Endothelial cell (in vitro differentiated cells): ENCODE measurements at places on chromosomes 6 and 20.

- H3K4me3 ChIP-seq, result no peak overlapping the region
- DNase-seq, result no peak
- no peaks in the 10 kb centered on the region for H3K27me3 ChIP-seq
- no peaks in the 10 kb centered on the region for H3K4me1 ChIP-seq
Measured at GRCh38 chr6:146194434-146194833, 165.6 kb downstream of the GRM1 start.

GRCh38 chr20:52426856-52427255 lies 235.3 kb upstream of the ZFP64 start:
- H3K4me1 ChIP-seq, result no peaks in the 10 kb centered on the region
- H3K4me3 ChIP-seq, result no peak overlapping the region
- H3K27ac ChIP-seq, result no peak overlapping the region
- DNase-seq, result no peak
- no peaks in the 10 kb centered on the region for H3K36me3 ChIP-seq

GRCh38 chr6:131225127-131225526 lies 89.9 kb downstream of the AKAP7 start:
- no peak overlapping the region for H3K27ac ChIP-seq
- no peak overlapping the region for H3K4me3 ChIP-seq
- DNase-seq, result no peak
- peaks cover 4% of the 10 kb centered on the region for H3K36me3 ChIP-seq
- no peaks in the 10 kb centered on the region for H3K27me3 ChIP-seq

- no peak overlapping the region for H3K4me3 ChIP-seq
- H3K27me3 ChIP-seq, result no peaks in the 10 kb centered on the region
- no peak for DNase-seq
- no peaks in the 10 kb centered on the region for H3K4me1 ChIP-seq
Measured at GRCh38 chr6:140475086-140475485, 1100.6 kb upstream of the CITED2 start.

DNA sequence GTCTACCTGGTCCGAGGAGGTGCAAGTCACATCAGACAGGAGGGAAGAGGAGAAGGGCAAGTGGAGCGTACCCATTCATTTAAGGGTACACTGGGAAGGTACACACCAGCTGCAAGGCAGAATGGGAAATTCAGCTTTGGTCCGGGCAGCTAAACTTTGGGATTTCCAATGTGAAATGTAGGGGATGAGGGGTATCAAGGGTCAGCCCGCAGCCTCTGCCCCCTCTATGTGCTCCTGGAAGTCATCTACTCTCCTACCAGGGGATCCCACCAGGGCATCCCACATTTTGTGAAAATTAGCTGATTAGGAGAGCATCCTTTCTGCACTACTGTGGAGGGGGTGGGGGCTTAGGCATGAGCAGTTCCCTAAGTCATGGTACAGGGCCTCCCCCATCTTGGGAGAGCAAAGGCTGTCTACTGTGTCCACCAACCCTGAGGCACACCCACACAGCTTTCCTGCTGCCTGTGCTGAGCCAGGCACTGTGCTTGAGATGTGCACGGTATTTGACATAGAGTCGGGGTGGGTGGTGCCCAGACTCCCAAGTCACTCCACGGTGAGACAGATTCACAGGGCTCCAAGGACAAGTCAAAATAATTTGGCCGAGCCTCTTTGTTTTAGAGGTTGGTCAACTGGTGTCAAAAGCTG lies 189.1 kb upstream of the SULF2 start:
- H3K36me3 ChIP-seq, result no peaks in the 10 kb centered on the region
- peaks cover 34% of the 10 kb centered on the region for H3K4me1 ChIP-seq
- H3K27me3 ChIP-seq, result peaks cover 5% of the 10 kb centered on the region
- no peak overlapping the region for H3K27ac ChIP-seq
- no peak overlapping the region for H3K4me3 ChIP-seq
- no peak for DNase-seq

- H3K4me1 ChIP-seq, result peaks cover 12% of the 10 kb centered on the region
- H3K36me3 ChIP-seq, result no peaks in the 10 kb centered on the region
- no peak overlapping the region for H3K4me3 ChIP-seq
- H3K27ac ChIP-seq, result no peak overlapping the region
- DNase-seq, result no peak
- no peaks in the 10 kb centered on the region for H3K27me3 ChIP-seq
Measured at GRCh38 chr6:82076916-82077315, 170.6 kb downstream of the IBTK start.

GRCh38 chr20:38119446-38119845 lies 45.6 kb downstream of the TGM2 start:
- H3K4me3 ChIP-seq, result no peak overlapping the region
- H3K27me3 ChIP-seq, result no peaks in the 10 kb centered on the region
- H3K27ac ChIP-seq, result no peak overlapping the region
- no peaks in the 10 kb centered on the region for H3K36me3 ChIP-seq
- peaks cover 6% of the 10 kb centered on the region for H3K4me1 ChIP-seq
- DNase-seq, result no peak

DNA sequence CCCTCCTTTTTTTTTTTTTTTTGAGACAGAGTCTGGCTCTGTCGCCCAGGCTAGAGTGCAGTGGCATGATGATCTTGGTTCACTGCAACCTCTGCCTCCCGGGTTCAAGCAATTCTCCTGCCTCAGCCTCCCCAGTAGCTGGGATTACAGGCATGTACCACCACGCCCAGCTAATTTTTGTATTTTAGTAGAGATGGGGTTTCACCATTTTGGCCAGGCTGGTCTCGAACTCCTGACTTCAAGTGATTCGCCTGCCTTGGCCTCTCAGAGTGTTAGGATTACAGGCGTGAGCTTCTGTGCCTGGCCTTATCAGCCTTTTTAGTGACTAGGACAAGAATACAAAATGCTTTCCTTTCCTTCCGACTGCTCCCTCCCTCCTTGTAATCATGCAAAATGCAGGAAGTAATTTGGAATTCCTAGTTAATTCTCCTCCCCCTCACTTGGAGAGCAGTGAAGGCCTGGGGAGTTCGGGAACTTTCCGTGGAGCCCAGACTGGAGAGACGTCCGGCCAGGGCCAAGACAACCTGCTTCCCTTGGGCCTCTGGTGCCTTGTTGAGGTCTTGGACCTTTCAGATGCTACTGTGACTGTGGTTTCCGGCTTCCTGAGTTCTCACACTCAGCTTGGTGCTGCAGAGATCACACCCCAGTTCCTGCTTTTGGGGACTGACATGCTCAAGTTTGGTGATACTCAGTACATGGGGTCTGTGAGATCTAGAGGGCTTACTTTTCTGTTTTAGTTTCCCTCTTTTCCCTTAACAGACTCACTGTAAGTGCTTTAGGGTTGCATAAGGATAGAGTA lies 3.9 kb upstream of the PHF20 start:
- H3K27me3 ChIP-seq, result peaks cover 6% of the 10 kb centered on the region
- peaks cover 32% of the 10 kb centered on the region for H3K4me1 ChIP-seq
- H3K27ac ChIP-seq, result peak overlapping the region; percentile 96
- peaks cover 10% of the 10 kb centered on the region for H3K36me3 ChIP-seq
- DNase-seq, result peak; percentile 62

DNA sequence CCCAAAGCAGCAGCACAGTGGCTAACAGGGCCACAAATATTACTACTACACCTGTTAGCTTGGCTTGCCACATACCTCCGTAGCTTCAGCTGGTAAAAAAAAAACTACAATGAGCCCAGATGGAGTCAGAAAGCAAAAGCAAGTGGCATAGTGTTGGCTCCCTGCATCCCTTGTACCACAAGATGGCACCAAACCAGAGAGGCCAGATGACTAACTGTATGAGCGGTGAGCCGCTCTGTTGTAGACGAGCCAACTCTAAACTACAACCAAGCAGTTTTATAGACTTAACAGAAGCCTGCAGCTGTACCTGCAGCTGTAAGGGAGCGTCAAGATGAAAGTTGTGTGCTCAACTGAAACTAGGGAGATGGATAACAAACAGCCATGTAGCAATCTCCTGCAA lies 84.5 kb upstream of the MCHR2 start:
- no peaks in the 10 kb centered on the region for H3K4me1 ChIP-seq
- peaks cover 1% of the 10 kb centered on the region for H3K27me3 ChIP-seq
- H3K4me3 ChIP-seq, result no peak overlapping the region

- H3K4me1 ChIP-seq, result no peaks in the 10 kb centered on the region
- no peaks in the 10 kb centered on the region for H3K36me3 ChIP-seq
- H3K27me3 ChIP-seq, result no peaks in the 10 kb centered on the region
- no peak overlapping the region for H3K4me3 ChIP-seq
- no peak for DNase-seq
Measured at GRCh38 chr20:47438464-47439381, 63.0 kb upstream of the NCOA3 start.

- no peaks in the 10 kb centered on the region for H3K27me3 ChIP-seq
- H3K36me3 ChIP-seq, result no peaks in the 10 kb centered on the region
- no peak for DNase-seq
- no peaks in the 10 kb centered on the region for H3K4me1 ChIP-seq
- no peak overlapping the region for H3K27ac ChIP-seq
Measured at GRCh38 chr6:24227556-24227955, 101.5 kb downstream of the NRSN1 start.

DNA sequence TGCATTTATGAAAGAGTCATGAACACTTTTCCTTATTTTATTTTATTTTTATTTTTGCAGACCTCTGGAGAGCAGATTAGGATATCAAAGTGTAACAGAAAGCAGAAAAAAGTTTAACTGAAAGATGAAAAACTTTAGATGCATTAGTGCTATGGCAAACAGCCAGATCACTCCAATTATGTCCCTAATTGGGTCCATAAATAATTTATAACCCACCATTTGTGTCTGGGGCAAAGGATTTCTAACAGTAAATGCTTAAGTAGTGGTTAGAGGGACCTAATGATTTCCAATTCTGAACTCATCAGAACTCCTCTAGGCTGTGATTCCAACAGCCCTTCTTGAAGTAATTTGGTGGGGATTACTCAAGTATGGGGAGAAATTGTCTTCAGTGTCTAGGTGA lies 93.7 kb upstream of the PROKR2 start:
- H3K4me1 ChIP-seq, result peaks cover 12% of the 10 kb centered on the region
- DNase-seq, result no peak

DNA sequence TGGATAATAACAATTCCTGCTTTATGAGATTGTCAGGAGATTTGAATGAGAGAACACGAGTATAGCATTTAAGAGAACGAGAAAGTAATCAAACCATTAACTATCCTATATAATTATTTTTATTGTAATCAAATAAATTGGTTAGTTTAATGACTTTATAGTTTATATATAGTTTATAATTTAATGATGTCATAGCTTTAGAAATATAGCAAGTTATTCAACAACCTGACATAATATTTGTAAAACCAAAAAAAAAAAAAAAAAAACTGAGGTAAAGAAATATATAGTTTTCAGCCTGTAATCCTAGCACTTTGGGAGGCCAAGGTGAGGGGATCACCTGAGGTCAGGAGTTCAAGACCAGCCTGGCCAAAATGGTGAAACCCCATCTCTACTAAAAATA lies 26.4 kb upstream of the DST start:
- peaks cover 4% of the 10 kb centered on the region for H3K36me3 ChIP-seq
- DNase-seq, result no peak
- no peaks in the 10 kb centered on the region for H3K27me3 ChIP-seq
- H3K27ac ChIP-seq, result no peak overlapping the region
- H3K4me1 ChIP-seq, result peaks cover 14% of the 10 kb centered on the region
